ENCODE measurements at places on chromosomes 5 and 9.

DNA sequence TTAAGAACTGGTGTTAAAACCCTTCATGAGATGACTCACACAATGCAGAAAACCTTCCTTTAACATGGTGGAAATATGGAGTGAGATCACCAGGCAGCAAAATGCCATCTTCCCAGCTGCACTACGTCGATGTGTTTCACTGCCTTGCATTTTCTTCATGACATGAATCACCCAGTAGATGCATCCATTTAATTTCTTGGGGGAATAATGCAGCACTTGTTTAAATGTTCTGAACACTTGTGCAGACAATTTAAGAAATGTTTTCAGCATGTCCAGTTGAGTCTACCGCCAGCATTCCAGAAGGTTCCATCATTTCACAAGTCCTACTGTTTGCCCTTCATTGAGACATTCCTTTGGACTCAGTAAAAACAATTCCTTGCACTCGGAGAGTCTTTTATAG, 81.6 kb downstream of the ADAMTS16 start:
- DNase-seq = no peak

- no peak for DNase-seq
Observed at GRCh38 chr5:54470677-54471076, 15.2 kb downstream of the HSPB3 start.

DNA sequence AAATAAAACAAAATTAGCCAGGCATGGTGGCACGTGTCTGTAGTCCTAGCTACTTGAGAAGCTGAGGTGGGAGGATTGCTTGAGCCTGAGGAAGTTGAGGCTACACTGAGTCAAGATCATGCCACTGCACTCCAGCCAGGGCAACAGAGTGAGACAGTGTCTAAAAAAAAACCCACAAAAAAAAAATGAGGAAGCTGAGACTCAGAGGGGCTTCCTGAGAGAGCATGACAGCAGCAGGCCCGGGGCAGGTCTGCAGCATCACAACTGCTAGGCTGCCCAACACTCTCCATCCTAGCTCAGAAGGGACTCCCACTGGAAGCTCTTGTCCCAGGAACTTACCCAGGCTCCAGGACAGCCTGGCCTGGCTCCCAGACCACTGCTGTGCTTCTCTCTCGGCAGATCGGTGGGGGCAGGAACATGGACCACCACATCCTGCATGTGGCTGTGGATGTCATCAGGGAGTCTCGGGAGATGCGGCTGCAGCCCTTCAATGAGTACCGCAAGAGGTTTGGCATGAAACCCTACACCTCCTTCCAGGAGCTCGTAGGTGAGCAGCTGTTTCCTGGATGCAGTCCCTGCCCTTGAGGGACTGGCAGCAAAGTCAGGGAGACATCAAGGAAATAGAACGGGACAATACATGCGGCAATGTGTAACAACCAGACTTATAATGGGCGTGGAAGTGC, 19.1 kb downstream of the PTGS1 start:
- DNase-seq = no peak

DNA sequence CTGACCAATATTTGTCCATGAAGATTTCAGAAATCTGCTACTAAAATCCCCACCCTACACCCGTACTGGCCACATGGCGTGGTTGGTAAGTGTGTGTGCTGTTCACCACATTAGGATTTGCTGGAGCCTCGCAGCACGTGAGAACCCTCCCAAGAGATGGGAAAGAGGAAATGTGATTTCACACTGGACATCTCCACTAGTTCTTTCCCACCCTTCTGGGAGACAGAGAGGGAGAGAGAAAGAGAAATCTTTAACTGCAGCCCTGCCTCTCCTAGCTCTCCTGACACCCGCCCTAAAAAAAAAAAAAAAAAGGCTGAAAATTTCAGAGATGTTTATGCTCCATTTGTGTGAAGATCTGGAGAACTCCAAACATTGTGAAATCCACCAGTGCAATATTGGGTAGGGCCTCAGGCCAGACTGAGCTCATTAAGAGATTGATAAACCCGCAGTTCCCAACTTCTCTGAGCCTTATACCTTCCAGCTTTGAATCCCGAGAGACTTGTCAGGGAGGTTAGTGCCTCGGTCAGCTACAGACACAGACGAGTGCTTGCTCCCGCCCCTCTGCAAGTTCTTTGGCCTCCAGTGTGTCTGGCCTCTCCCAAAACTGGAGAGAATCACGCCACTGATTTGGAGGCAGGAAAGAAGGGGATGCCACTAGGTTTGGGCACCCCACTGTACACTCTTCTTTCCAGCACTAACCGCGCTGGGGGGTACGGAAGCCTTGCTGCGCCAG, 1.9 kb downstream of the SPRY4 start:
- DNase-seq = no peak

DNA sequence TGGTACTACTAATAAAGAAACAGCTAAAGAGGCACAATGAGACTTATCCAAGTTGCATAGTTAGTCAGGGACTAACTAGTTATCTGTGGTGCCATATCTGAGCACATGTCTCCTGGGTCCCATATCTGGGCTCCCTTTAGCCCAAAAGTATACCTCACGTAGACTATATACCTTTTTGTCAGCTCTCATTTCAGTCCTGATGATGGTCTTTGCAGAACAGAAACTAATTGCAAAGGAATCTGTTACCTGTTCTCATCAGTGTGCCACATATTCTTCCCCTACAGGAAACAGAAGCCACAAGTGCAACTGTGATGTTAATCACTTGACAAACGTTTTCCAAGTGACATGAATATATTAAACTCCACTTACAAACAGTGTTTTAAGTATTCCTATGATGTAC, 395.2 kb downstream of the KIAA0825 start:
- DNase-seq = no peak

- DNase-seq = no peak
Observed at GRCh38 chr5:57581772-57582171, 99.2 kb upstream of the ACTBL2 start.

DNA sequence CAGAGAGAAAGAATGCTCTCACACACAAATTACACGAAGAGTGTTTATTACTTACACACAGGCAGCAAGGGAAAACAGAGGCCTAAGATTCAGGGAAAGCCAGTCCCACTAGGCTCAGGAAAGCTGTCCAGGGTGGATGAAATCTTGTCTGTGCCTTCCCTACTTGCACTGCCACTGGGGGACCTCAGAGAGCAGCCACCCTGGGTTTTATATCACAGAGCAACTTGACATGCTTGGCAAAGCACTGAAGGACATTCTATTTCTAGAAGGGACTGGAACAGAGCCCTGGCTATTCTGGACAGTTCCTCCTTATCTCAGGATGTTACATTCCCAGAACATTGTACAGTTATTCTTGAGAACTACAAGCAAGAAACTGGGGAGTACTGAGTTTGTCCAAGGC, 7.5 kb upstream of the PRSS3 start:
- DNase-seq = no peak

GRCh38 chr5:33891788-33892619, at the start of gene ADAMTS12:
Gene ADAMTS12 (minus strand): TSS chr5:33891990. CDS start chr5:33891856, 134 bp downstream.
- no peak for DNase-seq

GRCh38 chr5:95823218-95823737, 752 bp upstream of the GLRX start:
- DNase-seq = no peak

- peak; percentile 21 for DNase-seq
Observed at GRCh38 chr9:97615439-97616072, 17.6 kb downstream of the TSTD2 start.

DNA sequence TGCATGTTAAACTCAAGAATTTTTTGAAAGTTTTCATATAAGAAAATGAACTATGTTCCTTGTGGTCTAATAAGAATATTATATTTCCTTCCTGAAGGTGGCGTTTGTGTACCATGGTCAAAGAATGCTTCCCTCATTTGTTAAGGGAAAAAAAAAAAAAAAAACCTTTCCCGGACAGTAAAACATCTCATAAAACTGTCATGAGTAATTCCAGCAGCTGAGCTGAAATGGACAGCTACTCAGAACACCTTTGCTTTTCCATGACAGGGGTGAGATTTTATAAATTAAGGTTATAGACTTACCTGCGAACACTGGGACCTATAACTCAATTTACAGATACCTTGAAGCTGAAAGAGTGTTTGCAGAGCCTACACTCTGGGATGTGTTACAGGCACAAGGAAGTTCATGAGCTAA, 113.2 kb upstream of the RANBP3L start:
- DNase-seq = no peak

DNA sequence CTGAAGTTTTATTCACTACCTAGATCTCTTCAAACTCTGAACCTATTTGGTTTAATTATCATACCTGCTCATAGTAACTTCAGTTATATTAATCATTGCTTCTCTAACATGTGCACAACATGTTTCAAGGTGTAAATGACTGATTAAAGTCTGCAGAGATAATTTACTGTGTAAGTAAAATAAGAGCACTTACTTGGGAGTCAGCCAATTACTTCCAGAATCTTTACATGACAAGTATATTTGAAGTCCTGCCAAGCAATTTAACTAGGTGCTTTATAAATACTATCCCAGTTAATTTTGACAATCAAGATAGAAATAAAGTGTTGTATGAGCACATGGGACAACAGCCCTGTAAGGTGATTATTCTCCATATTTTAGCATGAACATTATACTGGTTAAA, 109.9 kb downstream of the RFX3 start:
- no peak for DNase-seq

DNA sequence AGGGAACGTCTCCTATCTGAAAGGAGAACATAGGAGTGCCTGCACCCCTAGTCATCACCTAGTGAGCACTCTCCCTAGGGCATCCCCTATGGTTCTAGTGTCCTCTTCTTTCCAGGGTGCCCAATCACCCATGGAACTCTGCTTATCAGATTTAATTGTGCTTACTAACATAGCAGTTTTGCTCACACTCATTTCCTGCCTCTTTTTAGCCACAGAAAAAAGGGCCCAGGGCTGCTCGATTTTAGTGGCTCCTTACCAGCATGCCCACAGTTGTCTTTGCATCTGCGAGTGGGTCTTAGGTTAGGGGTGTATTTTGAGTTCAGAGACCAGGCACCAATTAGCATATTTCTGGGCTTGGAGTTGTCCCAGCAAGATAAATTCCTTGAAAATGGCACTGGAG, 1110.2 kb downstream of the TAF11L14 start:
- DNase-seq = no peak

GRCh38 chr9:127711226-127711701, 4.2 kb downstream of the PTRH1 start:
- DNase-seq = no peak

DNA sequence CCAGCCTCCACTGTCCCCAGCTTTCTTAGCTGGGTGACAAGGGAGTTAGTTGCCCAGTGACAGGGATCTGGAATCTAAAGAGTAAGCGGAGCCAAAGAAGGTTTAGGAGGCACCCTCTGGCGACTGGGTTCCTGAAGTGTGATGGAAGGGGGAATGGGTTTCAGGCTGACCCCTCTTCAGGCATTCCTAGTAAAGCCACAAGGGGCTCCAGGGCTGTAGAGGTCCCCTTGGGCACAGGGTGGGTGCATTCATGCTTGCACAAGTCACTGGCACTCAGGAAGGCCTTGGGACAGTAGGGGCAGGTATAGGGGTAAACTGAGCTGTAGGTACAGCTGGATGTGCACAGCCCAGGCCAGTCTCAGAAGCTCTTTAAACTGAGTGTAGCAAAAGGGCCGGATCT, 74.2 kb downstream of the CPLANE1 start:
- DNase-seq = no peak

DNA sequence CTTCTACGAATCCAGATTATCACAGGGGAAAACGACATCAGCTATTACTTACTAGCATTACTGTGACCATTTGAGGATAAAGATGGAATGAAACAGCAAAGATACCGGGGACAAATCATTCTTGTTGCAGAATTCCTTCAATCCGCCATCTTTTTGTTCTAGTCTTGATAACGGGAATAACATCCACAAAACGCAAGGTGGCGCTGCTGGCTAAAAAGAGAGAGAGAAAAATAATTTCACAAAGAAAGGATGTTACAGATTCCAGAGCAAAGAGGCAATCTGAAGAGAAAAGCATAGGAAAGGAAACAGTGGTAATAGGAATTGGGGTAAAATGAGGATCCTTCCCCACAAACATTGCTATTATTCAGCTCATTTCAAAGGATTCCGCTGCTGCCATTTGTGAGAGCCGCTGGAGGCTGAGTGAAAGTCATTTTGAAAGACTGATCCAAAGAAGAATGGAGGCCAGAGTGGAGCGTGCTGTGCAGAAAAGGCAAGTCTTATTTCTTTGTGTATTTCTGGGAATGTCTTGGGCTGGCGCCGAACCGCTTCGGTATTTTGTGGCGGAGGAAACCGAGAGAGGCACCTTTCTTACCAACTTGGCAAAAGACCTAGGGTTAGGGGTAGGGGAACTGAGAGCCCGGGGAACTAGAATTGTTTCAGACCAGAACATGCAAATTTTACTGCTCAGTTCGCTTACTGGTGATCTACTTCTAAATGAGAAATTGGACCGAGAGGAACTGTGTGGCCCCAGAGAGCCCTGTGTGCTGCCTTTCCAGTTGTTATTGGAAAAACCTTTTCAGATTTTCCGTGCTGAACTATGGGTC, at the start of gene PCDHB7:
Gene PCDHB7 (plus strand): TSS at position 264 of the 824 bp plus-strand sequence. CDS start 192 bp downstream, at position 456.
- no peak for DNase-seq

DNA sequence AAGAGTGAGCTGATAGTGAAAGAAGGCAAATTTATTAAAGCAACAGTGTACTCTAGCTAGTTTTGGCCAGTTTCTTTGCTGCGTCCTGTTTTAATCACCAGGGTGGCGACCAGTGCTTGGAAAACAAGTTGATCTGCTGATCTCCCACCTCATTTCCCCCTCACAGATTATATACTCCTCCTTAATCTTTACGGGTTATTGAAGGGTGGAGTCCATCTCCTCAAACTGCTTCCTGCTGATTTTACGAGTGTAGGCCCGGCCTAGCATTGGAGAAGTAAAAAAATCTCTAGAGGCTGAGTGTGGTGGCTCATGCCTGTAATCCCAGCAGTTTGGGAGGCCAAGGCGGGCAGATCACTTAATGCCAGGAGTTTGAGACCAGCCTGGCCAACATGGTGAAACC, 14.0 kb upstream of the CFAP95 start:
- DNase-seq = no peak

DNA sequence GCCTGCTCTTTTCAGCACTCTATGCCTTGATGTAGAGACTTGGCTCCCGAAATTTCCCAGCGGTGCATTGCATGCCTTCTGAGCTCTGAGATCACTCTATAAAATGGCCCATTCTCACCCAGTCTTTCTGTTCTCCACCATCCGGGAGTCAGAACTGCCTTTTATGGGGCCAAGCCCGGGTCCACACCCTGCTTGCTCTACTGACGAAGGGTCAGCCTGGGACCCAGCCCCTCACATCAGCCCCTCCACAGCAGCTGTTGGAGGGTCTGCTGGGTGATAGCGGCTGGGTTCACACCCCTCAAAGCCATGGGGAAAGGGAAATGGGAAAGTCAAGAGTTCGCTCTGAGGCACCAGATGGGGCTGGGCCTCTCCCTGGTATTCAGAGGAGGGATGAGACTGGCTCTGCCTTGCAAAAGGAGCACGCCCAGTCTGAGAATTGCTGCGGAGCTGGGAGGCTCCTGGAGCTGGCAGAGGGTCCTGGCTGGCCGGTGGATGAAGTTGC, 66.0 kb upstream of the ORM1 start:
- no peak for DNase-seq

GRCh38 chr5:107538805-107539445, 131.8 kb downstream of the EFNA5 start:
- DNase-seq = no peak

DNA sequence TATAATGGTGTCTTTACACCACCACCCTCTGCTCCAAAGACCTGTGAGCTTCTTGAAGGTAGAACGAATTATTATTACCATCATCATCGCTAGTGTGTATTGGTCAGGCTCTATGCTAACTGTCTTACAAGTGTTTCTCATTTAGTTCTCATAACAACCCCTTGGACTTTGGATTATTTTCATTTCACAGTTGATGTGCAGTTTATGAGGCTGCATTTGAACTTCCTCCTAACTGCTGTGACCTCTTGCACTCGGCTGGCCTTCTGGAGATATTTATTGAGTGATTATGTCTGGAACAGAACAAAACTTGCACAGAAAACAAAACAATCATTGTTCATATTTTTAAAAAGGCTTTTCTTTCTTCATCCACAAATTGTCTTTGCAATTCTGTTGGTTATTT, 306.3 kb upstream of the SGCD start:
- DNase-seq = no peak

Data from stimulated activated CD8-positive, alpha-beta memory T cell treated with anti-CD3 and anti-CD28 coated beads, Interleukin-15, amount 100 ng/mL, for 4 hours (primary cell).